ENCODE measurements at places on chromosomes 2 and 18.

DNA sequence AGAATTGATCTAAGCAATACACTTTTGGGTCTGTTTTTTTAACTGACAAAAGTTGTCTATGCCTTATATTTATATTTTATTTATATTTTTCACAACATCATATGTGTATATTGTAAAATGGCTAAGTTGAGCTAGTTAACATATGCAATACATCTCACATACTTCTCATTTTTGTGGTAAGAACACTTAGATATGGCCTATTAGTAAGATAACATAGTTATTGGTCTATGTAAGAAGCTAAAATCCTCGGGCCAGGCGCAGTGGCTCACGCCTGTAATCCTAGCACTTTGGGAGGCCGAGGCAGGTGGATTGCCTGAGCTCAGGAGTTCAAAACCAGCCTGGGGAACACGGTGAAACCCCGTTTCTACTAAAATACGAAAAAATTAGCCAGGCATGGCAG is 275.6 kb upstream of the ID2 start:
- no peak for DNase-seq

- DNase-seq, result no peak
These were observed 24.8 kb downstream of the LPIN2 start for GRCh38 chr18:2987876-2988790.

DNA sequence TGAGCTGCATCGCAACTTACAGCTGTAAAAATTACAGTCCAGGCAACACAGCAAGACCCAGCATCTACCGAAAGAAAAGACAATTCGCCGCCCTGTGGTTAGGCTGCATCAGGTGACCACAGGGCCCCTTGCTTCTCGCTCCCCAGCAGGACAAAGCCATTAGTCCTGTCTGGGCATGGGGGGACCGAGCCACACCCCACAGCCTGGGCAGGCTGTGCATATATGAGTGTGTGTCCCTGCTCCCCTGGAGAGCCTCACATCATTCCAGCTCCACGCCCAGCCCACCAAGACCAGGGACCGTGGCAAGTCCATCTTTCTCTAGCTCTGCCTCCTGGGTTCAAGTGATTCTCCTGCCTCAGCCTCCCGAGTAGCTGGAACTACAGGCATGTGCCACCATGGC is 33.9 kb downstream of the SNORC start:
- DNase-seq, result no peak

- no peak for DNase-seq
These were observed 666.7 kb downstream of the BCL11A start for GRCh38 chr2:59886759-59887158.

DNA sequence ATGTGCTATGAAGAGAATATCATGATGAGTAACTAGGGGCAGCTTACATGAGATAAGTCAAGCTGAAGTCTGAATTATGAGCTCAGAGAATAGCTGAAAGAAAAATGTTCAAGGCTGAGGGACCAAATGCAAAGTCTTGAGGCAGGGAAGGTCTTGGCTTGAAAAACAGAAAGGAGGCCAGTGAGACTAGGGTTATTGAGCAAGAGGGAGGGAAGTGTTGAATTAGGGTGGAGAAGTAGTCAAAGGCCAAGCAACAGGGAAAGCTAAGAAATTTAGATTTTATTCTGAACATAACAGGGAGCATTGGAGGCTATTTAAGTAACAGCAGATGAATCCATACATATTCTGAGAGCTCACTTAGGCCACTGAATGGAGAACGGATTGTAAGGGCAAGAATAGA is 11.4 kb upstream of the ALMS1 start:
- DNase-seq, result no peak

GRCh38 chr2:182826064-182826463 is 40.4 kb downstream of the FRZB start:
- no peak for DNase-seq

- no peak for DNase-seq
These were observed 85.8 kb upstream of the SETBP1 start for GRCh38 chr18:44594799-44595467.

DNA sequence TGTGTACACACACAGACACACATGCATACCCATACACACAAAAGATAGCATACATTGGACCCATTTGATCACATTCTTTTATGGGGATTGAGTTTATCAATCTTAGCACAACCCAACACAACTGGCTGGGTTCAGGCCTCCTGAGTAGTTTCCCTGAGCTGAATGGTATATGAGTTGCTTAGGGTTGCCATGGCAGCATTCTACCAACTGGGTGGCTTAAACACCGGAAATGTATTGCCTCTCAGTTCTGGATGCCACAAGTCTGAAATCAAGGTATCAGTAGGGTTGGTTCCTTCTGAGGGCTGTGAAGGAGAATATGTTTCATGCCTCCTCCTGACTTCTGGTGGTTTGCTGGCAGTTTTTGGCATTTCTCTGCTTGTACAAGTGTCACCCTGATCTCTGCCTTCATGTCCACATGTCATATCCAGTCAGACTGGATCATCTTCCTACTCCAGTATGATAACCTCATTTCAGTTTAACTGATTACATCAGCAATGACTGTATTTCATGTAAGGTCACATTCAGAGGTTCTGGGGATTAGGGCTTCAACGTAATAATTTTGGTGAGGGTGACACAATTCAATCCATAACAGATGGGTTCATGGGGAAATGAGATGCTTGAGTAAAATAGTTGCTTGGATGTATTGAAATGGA is 212.7 kb downstream of the KCNE4 start:
- no peak for DNase-seq

DNA sequence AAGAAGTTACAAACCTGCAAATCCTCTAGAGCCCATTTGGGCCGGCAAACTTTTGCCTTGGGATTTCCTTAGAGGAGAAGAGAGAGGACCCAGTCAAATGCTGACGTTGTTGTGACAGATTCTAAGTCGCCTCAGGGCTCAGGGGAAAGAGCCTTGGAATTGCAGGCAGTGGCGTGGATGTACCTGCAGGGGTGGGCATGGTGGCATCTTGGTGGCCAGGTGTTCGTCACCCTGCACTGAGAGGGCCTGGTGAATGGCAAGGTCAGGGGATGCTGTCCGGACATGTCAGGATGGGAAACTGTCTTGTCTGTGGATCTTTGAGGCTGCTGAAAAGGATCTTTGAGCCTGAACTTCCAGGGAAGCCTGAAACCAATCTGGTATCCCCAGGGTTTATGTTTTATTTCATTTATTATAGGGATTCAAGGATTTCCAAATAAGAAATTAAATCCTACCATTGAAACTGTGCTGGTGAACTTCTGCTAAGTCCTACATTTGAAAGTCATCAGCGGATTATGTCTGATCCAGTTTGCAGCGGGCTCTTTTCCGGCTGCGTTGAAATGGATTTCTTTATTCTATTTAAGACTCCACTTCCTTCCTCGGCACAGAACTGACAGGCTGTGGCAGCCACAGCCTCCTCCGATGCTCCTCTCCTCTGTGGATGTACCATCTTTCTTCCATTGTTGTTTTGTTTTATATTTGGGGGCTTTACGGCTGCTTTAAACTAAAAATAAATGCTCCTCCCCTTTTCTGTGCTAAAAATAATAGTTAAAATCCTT is 207.6 kb downstream of the AGAP1 start:
- no peak for DNase-seq

DNA sequence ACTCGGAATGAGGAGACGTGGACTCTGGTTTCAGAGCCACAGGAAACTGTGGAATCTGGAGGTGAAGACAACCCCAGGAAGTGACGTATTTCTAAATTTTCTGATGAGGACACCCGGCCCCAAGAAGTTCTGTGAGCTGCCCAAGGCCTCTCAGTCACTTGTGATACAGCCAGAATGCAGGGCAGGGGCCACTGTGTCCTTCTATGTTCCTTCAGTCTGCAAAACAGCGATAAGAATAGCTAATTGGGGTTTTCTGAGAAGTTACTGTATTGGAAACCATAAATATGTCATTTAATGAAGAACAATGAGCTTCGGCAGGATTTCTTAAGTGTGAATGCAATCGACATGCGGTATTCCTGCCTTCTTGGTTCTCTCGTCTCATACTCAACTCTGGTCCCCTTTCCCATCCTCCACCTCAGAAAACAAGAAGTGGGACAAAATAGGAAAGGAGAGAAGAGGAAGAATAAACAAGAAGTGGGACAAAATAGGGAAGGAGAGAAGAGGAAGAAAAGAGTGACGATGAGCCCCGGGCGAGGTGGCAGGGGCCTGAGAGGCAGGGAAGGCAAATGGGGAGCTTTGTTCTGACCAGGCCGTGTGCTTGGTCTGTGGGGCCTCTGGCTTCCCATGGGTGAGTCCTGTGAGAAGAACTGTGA is 282.0 kb upstream of the REV1 start:
- no peak for DNase-seq

DNA sequence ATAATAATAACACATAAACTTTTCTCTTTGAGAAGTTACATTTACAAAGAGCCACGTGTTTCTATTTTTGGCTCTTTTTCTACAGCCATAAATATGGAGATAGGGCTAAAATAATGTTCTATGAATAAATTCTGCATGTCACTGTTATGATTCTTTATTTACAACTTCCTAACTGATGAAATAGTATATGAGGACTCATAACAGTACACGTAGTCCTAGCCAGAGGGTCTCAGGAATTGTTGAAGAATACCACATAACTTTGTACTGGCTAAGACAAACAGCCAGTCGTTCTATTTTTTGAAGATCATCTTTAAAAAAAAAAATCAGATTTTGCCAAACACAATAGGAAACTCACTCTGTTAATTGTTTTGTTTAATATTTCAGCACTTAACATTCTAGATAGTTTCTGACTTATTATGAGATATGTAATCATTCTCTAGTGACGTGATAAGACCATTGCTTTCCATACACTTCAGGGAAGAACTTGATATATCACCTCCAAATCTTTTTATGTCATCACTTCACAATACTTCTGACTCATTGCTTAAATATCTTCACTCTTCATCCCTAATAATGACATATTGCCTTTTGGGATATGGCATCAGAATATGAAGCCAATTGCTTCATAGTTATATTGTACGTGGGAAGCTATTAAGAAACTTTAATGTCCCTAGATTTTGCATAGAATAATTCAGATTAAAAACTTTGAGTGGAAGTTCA is 256.1 kb downstream of the XIRP2 start:
- no peak for DNase-seq

DNA sequence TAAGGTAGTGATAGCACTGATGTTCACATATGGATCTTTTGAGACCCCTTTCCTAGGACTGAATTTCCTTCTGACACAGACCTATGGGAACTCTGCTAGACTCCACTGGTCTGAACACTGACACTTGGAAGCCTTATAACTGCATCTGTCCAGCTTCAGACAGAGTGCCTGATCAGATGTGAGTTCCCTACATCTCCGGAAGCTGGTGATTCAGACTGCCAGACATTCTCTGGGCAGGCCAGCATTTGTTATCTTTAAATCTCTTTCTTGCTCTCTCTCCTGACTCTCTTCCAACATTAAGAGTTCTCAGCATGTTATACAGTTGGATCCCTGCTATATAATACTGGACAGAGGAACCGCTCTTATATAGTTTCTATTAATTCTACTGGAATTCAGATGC is 408.5 kb downstream of the ZEB2 start:
- DNase-seq, result no peak

GRCh38 chr2:48249025-48249424 is 280.9 kb upstream of the STON1 start:
- no peak for DNase-seq

GRCh38 chr2:216710551-216711301 is 15.4 kb upstream of the IGFBP5 start:
- no peak for DNase-seq

DNA sequence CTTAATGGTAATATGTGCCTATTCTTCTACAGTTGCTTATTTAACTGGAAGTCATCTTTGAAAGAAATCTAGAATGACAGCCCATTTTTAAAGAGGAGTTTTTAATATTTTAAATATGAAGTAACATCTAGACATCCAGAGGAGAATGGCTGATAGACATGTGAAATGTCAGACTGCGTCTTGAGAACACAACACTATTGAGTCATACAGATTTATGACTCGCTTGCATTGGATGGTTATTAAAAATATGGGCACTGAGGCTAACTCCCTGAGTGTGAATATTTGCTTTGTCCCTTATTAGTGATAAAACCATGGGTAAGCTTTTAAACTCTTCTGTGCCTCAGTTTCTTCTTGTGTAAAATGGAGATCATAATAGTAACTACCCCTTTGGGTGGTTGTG is 22.9 kb downstream of the TDRD15 start:
- DNase-seq, result no peak

- DNase-seq, result no peak
These were observed 168.7 kb upstream of the RASGRP3 start for GRCh38 chr2:33307659-33308270.

GRCh38 chr18:51867767-51868166 is 472.2 kb upstream of the DCC start:
- no peak for DNase-seq

DNA sequence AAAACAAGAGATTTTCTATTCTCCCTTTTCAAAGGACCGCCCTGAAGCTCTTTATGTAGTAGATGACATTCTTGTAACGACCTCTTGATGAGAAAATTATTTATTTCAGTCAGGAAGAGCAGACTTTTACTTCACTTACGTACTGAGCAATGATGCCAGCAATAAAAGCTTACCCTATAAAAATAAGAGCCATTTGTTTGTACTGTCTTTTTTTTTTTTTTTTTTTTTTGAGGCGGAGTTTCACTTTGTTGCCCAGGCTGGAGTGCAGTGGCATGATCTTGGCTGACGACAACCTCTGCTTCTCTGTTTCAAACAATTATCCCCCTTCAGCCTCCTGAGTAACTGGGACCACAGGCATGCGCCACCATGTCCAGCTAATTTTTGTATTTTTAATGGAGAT is 39.2 kb downstream of the CRIM1 start:
- no peak for DNase-seq

- no peak for DNase-seq
These were observed 35.2 kb upstream of the STPG4 start for GRCh38 chr2:47190188-47190881.

Data from activated gamma-delta T cell treated with anti-CD3 and anti-CD28 coated beads, Interleukin-2, amount 50 U/mL, for 16 hours (primary cell).